ENCODE measurements at places on chromosomes 5 and 9.

GRCh38 chr9:109743696-109744095 lies 36.3 kb upstream of the PALM2AKAP2 start:
- DNase-seq = no peak

GRCh38 chr5:126650463-126650862 lies 49.7 kb downstream of the PHAX start:
- DNase-seq = no peak

DNA sequence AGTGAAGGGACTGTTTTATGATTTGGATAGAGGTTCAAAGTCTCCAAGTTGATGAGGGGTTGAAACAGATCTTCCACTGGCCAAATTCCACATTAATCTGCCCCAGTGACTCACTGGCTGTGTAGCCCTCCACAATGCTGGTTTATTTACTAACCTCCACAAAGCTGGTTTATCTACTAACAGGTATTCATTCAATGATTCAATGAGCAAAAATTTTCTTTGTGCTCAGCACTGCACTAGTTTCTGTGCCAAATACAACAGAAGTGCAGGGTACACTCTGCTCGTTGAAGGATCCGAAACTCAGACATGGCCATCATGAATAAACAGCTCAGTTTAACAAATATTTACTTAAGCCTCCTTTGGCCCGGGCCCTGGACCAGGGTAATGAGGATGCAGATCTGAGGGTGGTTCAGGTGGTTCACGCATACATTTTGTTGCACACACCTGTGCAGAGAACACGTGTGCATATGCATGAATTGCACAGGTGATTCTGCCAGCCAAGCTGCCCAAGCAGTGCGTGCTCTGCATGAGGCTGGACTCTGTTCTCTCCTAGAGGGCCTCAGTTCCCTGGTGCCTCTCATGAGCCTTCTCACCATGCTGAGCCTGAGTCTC lies 71.0 kb downstream of the SH3PXD2B start:
- peak; percentile 79 for DNase-seq

DNA sequence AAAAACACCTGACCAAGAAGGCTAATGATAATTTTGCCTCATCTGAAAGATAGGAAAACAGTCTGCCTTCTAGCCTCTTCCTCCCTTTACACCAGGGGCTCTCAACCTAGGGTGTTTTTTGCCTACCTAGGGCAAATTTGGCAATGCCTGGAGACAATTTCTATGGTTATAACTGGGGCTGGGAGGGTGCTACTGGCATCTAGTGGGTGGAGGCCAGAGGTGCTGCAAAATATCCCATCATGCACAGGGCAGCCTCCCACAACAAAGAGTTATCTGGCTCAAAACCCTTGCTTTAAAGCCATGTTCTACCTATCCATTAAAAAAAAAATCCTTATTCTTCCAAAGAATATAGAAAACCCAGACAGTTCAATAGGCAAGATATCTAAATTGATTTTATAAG lies 45.0 kb upstream of the NR3C1 start:
- DNase-seq = no peak

DNA sequence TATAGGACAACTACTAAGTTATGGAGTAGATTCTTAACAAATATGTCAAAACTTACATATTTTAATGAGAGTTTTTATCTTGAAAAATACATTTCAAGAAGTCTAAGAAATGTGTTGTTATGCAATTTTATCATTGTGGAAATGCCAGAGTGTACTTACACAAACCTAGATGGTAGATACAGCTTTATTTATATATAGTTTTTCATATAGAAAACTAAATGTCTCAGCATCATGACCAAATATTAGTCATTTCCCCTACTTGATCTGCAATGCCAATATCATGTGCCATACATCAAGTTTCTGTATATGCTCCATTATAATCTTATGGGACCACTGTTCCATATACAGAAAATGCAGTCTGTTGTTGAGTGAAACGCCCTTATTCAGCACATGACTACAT lies 28.7 kb downstream of the CAST start:
- DNase-seq = no peak

Data from mammary epithelial cell (primary cell).